CD4-positive, CD25-positive, alpha-beta regulatory T cell (primary cell): ENCODE measurements at places on chromosomes 1 and 21. TPM values are rescaled to one million over a fixed set of nuclear protein-coding genes. Genes with fewer than 3 reads are reported as not detected.

DNA sequence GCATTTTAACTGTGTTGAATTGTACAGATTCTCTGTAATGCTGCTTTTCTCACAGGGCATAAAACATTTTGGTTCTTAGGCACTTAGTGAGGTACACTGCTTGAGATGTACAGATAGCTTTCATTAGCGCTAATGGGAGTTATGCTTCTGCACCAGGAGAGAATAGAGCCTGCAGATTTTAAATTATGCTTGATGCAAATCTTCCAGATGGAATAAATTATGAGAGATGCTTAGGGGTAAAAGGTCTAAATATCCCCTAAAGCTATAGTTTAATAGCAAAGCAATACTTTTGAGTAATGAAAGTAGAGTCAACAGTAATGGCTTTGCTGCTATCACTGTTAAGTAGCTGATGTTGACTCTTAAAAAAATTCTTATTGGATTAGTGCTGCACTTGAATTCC is 248.9 kb downstream of the S1PR1 start:
- no peaks in the 10 kb centered on the region for H3K27me3 ChIP-seq
- H3K4me3 ChIP-seq = no peak overlapping the region
- DNase-seq = no peak
- H3K27ac ChIP-seq = no peak overlapping the region

GRCh38 chr1:156228501-156228900 is 13.5 kb upstream of the BGLAP start:
- H3K4me3 ChIP-seq = no peak overlapping the region
- no peak overlapping the region for H3K27ac ChIP-seq
- H3K36me3 ChIP-seq = peaks cover 22% of the 10 kb centered on the region
- no peaks in the 10 kb centered on the region for H3K27me3 ChIP-seq

DNA sequence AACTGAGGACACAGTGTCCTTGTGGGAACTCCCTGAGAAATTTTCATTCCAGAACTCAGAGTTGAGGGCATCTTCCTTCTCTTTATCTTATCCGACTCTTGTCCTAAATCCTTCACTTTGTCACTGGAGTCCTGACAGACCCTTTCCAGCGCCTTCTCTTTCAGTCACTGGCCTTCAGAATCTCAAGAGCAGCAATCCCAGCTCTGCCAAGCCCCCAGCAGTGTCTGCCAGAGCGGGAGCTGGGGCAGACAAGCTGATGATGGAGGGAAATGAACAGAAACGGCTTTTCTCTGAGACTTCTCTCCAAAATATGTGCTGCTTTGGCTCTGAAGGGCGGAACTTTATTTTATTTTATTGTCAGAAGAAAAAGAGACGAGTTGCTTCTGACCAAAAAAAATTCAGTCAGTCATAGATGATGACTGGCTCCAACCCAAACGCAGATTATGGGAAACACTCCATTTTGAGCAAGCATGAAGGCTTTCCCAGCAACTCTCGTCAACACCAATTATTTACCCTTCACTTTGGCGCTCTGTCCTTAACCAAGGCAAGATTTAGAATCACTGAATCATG is 32.2 kb downstream of the MIS18A start:
- no peaks in the 10 kb centered on the region for H3K4me1 ChIP-seq
- no peak for DNase-seq
- H3K36me3 ChIP-seq = no peaks in the 10 kb centered on the region
- H3K4me3 ChIP-seq = no peak overlapping the region

DNA sequence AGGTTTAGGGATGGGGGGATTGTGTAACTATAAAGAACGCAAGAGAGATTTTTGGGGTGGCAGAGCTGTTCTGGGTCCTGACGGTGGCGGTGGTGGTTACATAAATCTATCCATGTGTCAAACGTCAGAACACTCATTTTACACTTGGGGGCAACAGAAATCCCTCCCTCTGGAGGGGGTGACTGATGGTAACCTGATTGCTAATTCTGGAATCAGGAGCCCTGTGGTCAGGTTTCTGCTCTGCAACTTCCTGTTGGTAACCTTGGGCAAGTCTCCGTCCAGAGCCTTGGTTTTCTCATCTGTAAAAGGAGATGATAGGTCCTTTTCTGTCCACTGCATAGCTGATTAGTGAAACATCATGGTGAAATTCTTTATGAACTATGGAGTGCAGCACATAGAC is 40.9 kb downstream of the ALPL start:
- no peak overlapping the region for H3K27ac ChIP-seq
- H3K27me3 ChIP-seq = peaks cover 2% of the 10 kb centered on the region
- no peaks in the 10 kb centered on the region for H3K36me3 ChIP-seq
- H3K4me1 ChIP-seq = no peaks in the 10 kb centered on the region
- no peak overlapping the region for H3K4me3 ChIP-seq
- no peak for DNase-seq

GRCh38 chr1:116434849-116435248 is 61.8 kb downstream of the ATP1A1 start:
- no peaks in the 10 kb centered on the region for H3K4me1 ChIP-seq
- no peak for DNase-seq
- H3K36me3 ChIP-seq = no peaks in the 10 kb centered on the region
- H3K27me3 ChIP-seq = peaks cover 3% of the 10 kb centered on the region
- H3K4me3 ChIP-seq = no peak overlapping the region

- no peak overlapping the region for H3K4me3 ChIP-seq
- H3K27me3 ChIP-seq = no peaks in the 10 kb centered on the region
- peaks cover 10% of the 10 kb centered on the region for H3K4me1 ChIP-seq
Measured at GRCh38 chr1:205506409-205507200, 2.1 kb downstream of the CDK18 start.

Gene NES
- 0.10 TPM for total RNA-seq

Gene S100B
- not detected for total RNA-seq

Gene CYP4A11
- not detected for total RNA-seq
